ENCODE measurements at places on chromosomes 4 and X. TPM values are rescaled to one million over a fixed set of nuclear protein-coding genes. Genes with fewer than 3 reads are reported as not detected.

- DNase-seq, result no peak
Measured at GRCh38 chr4:110510955-110511544, 35.1 kb downstream of the ENPEP start.

POLN gene
- total RNA-seq, result 0.92 TPM

ADH1B gene
- not detected for total RNA-seq

GRCh38 chr4:184672741-184673140 is 23.2 kb downstream of the PRIMPOL start:
- DNase-seq, result no peak

DNA sequence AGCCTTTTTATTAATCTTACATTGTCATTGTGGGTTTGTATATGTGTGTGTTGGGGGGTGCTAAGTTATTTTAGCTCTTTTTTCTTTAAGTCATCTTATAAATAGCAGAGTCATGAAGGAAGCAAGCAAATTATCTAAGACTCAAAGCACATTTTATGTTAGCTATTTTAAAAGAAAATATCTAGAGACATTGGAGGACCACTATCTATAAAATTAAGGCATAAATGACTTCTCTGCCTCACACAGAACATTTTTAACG is 3.7 kb upstream of the PPBP start:
- no peak for DNase-seq

GRCh38 chr4:8391071-8391470 is 49.5 kb downstream of the ACOX3 start:
- no peak for DNase-seq

PCDH7 gene
- total RNA-seq, result not detected

ITGB1BP2 gene
- total RNA-seq, result 4.9 TPM

All from activated naive CD8-positive, alpha-beta T cell treated with anti-CD3 and anti-CD28 coated beads for 36 hours (primary cell).